Stimulated activated CD4-positive, alpha-beta T cell treated with anti-CD3 and anti-CD28 coated beads, Interleukin-4, amount 100 ng/mL, for 1 hour (primary cell): ENCODE measurements at places on chromosomes 16 and 17.
A peak's percentile ranks its signal among the peaks of the same experiment; 100 is the strongest.

DNA sequence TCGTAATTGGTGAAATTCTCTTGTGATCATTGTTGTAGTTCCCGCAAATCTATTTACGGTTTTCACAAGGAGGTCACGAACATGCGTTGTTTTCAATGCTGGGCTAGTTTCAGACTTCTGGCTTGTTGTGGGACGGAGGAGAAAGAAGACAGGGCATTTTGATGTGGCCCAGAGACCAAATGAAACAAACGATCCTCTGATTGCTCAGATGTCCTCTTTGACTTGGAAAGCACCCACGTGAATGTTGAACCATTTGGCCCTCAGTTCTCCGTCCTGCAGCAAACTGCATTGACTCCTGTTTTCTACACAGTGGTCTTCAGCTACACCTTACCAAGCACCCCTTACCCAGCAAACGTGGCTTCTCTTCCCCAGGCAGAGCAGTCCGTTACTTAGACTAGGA is 391.0 kb downstream of the WWOX start:
- no peak for DNase-seq

GRCh38 chr17:51419476-51419875 is 159.1 kb downstream of the UTP18 start:
- DNase-seq: no peak

- peak; percentile 26 for DNase-seq
Measured at GRCh38 chr17:63826468-63827001, 696 bp upstream of the PSMC5 start.

- no peak for DNase-seq
Measured at GRCh38 chr16:10554569-10554968, 25.8 kb downstream of the EMP2 start.

DNA sequence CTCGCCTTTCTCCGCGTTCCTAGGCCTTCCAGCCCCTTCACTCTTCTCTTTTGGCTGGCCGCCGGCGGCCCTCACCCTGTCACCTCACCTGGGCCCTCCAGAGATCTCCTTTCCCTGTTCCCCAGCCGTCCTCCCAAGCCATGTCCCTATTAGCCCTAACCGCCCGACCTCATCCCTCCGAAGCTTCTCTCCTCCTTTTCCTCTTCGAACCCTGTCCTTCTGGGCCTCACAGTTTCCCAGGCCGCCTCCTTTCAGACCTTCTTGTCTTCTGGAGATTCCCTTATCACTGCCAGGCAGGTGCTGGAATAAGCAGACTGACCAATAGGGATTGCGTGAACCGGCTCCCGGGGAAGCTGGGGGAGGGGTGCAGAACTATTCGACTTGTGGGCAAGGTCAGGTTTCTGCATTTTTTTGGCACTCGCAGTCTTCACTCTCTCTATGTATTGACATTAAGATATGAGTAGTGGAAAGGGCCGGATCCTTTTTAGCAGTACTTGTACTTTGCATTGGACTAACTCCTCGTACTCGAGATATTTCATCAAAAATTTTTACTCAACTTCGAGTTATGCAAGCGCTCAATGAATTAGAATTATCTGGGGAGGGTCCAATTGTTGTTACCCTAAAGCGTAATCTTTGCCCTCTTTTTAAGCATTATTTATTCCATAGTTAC is 690 bp downstream of the RHOT1 start:
- peak; percentile 28 for DNase-seq

GRCh38 chr17:18246880-18247612 is 11.5 kb downstream of the FLII start:
- peak; percentile 46 for DNase-seq

DNA sequence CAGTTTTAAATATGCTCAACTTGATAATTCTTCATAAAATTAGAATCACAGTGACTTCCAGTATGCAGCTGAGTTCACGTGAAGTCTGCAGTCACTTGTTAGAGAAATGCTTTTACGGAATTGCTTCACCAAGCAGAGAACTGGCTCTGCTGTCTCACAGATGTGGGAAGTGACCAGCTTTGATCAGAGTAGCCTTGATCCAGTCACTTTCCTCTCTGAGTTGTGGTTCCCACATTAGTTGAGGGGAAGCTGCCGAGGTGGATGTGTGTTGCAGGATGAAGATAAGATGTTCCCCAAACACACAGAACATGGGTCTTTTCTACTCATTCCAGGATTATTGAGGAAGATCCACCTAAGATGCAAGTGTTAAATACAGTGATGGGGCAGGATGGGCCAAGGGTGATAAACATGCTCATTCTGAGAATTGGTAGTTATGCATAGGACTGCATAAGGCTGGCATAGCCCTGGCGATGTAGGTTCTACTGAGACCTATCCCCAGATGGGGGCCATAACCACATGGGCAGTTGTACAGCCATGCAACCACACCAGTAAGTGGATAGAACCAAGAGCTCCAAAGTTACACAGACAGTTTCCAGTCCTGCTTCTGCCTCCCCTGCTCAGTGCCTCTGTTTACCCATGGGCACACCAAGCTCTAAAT is 168.9 kb upstream of the MAF start:
- no peak for DNase-seq

DNA sequence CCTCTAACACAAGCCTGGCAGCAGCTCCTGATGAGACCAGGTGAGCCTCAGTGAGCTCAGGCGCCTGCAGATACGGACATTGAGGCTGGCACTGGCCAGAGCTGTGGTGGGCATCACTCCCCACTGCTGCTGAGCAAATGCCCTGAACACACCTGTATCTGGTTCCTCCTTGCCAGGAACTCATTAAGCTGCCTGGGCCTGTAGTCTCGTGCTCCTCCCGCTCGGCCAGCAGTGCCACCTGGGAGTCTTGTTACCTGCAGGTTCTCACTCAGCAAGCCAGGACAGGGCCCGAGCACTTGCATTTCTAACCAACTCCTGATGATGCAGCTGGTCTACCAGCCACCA is 13.3 kb downstream of the EIF4A3 start:
- no peak for DNase-seq

GRCh38 chr17:32348483-32348800 is 1.5 kb upstream of the ZNF207 start:
- DNase-seq: no peak

GRCh38 chr17:74704544-74704943 is 8.2 kb downstream of the CD300LF start:
- no peak for DNase-seq

- DNase-seq: no peak
Measured at GRCh38 chr17:10276436-10276835, 78.0 kb upstream of the GAS7 start.

DNA sequence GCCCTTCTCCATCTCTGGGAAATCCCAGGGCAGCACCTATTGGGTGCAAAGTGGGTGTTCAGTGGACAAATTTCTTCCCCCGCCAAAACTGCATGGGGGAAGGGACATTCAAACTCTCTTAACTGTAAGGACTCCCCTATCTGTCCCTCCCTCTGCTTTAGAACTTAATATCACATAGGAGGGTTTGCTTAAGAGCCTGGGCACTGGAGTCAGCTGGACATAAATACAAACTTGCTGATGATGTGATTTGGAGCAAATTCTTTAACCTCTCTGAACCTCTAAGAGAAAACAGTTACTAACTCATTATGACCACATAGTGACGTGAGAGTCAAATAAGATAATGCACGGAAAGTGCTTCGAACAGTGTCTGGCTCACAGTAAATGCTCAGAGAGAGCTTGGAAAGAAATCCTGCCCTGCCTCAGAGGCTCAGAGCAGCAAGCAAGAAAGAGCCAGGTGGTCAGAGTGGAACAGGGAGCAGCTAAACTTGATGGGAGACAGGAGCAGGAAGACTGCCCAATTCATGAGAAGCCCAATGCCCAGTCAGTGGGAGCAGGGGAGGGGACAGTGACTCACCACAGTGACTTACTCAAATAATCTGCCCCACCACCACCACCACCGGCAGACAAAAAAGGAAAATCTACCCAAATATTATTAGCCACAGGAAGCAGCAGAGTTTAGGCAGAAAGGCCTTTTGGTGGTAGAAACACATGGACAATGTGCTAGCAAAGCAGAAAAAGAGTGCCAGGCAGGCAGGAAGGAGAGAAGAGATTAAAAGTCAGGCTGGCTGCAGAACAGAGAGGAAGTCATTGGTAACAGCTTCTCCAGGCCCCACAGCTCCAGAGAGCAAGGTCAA is 23.9 kb upstream of the CCL1 start:
- DNase-seq: no peak

DNA sequence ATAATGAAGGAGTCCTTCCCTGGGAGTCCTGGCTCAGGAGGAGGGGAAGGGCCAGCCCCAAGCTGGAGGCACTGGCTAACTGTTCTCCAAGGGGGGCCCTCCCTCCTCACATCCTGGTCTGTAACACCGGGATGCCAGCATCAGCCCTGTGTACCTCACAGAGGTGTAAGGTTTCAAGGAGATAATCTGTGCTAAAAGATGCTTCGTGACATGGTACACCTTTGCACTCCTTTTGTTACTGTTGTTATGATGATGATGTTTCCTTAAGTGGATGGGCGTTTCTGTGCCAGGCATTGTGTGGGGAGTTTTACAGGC is 236.7 kb upstream of the TNRC6C start:
- no peak for DNase-seq

- DNase-seq: no peak
Measured at GRCh38 chr17:79721993-79722671, 8.6 kb upstream of the ENPP7 start.
